ENCODE measurements at places on chromosomes 2 and 18. TPM values are rescaled to one million over a fixed set of nuclear protein-coding genes. Genes with fewer than 3 reads are reported as not detected.

Gene AFTPH
- 37.1 TPM for total RNA-seq

Gene ANKRD30B
- total RNA-seq, result 0.55 TPM

Gene HNRNPLL
- total RNA-seq, result 52.2 TPM

Gene WIPF1
- total RNA-seq, result 10.5 TPM

Gene IFIH1
- 5.7 TPM for total RNA-seq

Gene SETBP1
- total RNA-seq, result 2.2 TPM

Gene KLHL30
- not detected for total RNA-seq

Gene FHL2
- 148 TPM for total RNA-seq

Gene SERPINB11
- not detected for total RNA-seq

Gene ZSWIM2
- 0.62 TPM for total RNA-seq

Gene MGAT4A
- 0.87 TPM for total RNA-seq

Gene RNF138
- total RNA-seq, result 16.6 TPM

Gene EIF2B4
- total RNA-seq, result 26.9 TPM

Gene GTF2A1L
- 0.11 TPM for total RNA-seq

Gene HOXD11
- total RNA-seq, result 3.0 TPM

Data from uterine smooth muscle cell (primary cell).